ENCODE measurements at places on chromosomes 2 and 18. TPM values are rescaled to one million over a fixed set of nuclear protein-coding genes. Genes with fewer than 3 reads are reported as not detected.

DNA sequence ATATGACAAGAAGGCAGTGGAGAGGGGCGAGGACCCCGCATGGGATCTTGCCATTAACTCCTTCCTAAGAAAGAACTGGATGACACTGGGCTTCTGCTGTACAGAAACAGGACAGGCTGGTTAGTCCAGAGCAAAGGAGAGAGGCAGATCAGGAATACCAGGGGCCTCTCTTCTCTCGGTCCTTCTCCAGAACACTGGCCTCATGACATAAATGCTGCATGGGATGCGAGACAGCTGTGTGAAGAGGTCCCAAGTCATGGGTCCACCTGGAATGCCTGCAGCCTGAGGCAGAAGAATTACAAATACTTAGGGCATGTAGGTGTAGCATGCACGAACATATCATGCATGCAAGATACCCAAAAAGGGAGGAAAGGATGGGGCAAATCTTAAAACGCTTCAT lies 9.1 kb downstream of the MBOAT2 start:
- no peaks in the 10 kb centered on the region for H3K4me1 ChIP-seq
- H3K27me3 ChIP-seq, result no peaks in the 10 kb centered on the region
- DNase-seq, result no peak
- H3K4me3 ChIP-seq, result no peak overlapping the region

DNA sequence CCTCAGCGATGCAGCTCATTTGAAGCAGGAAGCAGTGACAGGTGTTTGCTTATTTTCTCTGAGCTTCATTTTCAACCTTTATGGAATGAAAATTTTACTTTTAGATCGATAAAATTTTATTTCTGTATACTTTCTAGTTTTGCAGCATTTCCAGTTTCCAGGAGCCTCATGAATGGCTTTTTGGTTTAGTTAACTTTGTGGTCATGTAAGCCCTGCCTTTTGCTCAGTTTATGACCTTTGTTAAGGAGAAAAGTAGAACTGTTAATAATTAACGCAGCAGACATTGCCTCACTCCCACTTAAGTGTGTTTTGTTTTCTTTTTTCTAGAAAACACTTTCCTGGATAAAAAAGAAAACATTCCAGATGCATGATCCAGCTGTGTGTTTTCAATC lies 4.4 kb upstream of the FARP2 start:
- H3K4me1 ChIP-seq, result peaks cover 9% of the 10 kb centered on the region
- H3K4me3 ChIP-seq, result no peak overlapping the region
- no peak overlapping the region for H3K27ac ChIP-seq

The LRATD1 gene
- 5.7 TPM for total RNA-seq

DNA sequence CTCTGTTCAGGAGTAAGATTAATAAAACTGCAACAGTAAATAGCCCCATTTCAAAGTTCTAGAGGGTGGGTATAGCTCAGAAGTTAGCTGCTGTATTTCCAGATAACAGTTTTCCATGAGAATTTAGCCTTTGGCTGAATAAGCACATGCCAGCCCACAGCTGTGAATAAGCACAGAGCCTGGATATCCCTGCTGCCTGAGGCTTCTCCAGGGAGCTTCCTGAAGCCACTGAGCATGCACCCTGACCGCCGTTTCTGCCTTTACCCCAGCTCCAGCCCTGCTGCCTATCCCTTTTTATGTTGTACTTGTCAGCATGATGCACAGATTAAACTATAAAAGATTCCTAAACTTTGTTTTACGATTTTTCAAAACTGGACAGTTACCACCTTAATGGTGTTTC lies 85.3 kb downstream of the FEZ2 start:
- no peaks in the 10 kb centered on the region for H3K27me3 ChIP-seq
- H3K27ac ChIP-seq, result no peak overlapping the region
- no peaks in the 10 kb centered on the region for H3K4me1 ChIP-seq
- no peak for DNase-seq
- no peak overlapping the region for H3K4me3 ChIP-seq

GRCh38 chr2:46171411-46171953 lies 125.7 kb upstream of the EPAS1 start:
- H3K27ac ChIP-seq, result peak overlapping the region; percentile 6
- no peak for DNase-seq
- no peaks in the 10 kb centered on the region for H3K36me3 ChIP-seq
- H3K4me1 ChIP-seq, result no peaks in the 10 kb centered on the region
- H3K4me3 ChIP-seq, result no peak overlapping the region
- H3K27me3 ChIP-seq, result no peaks in the 10 kb centered on the region

The RFX8 gene
- not detected for total RNA-seq

The SLC5A7 gene
- 1.9 TPM for total RNA-seq

The TRIM54 gene
- total RNA-seq, result not detected

GRCh38 chr18:75831960-75832359 lies 404.5 kb upstream of the SMIM21 start:
- no peak overlapping the region for H3K27ac ChIP-seq
- peaks cover 25% of the 10 kb centered on the region for H3K4me1 ChIP-seq
- no peaks in the 10 kb centered on the region for H3K27me3 ChIP-seq
- H3K36me3 ChIP-seq, result no peaks in the 10 kb centered on the region

DNA sequence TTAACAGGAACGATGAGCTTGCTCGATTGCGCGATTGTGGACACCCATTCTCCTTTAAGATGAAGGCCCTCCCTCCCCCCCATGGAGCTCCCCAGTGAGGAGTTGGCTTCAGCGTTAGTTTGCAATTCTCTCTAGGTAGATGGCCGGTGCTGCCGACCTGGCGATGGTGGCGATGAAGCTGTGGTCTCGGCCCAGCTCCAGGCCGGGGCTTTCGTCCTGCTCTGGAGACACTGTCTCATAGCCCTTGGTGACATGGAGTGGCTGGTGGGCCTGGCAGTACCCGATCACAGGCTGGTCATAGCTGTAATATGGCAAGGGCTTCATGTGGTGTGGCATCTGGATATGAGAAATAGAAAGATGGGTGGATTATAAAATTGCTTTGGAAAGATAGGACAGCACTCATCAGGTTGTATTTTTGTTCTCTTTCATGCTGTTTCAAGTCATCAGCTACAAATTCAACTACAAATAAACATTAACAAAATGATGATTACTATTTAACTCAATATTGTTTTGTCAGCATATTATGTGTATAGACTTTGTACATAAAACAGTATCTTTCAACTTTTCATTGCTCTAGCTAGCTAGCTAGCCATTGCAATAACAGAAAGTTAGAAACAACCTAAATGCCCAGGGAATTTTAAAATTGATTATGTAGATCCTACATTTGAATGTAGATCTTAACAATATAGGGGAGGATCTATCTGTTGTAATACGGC lies 773.4 kb downstream of the LRRTM4 start:
- no peaks in the 10 kb centered on the region for H3K4me1 ChIP-seq
- no peaks in the 10 kb centered on the region for H3K36me3 ChIP-seq

The CDK5R2 gene
- 0.36 TPM for total RNA-seq
